Uterus (tissue), 4 donors: ENCODE measurements at places on chromosomes 11 and 22. TPM values are rescaled to one million over a fixed set of nuclear protein-coding genes. Genes with fewer than 3 reads are reported as not detected.

GRCh38 chr11:6587360-6587953, 16.0 kb downstream of the RRP8 start:
- no peak overlapping the region for H3K4me3 ChIP-seq
- no peak overlapping the region for H3K27ac ChIP-seq
- H3K36me3 ChIP-seq, result no peaks in the 10 kb centered on the region
- DNase-seq, result peak; percentile 4
- no peaks in the 10 kb centered on the region for H3K27me3 ChIP-seq

The FOLH1 gene
- total RNA-seq, result 14.6 TPM

- H3K27ac ChIP-seq, result peak overlapping the region; percentile 87
- no peak overlapping the region for H3K4me3 ChIP-seq
- H3K4me1 ChIP-seq, result peaks cover 33% of the 10 kb centered on the region
- DNase-seq, result no peak
- H3K27me3 ChIP-seq, result no peaks in the 10 kb centered on the region
These were observed 124.9 kb downstream of the MRTFA start for GRCh38 chr22:40511604-40512003.

The TLCD5 gene
- total RNA-seq, result 17.1 TPM

DNA sequence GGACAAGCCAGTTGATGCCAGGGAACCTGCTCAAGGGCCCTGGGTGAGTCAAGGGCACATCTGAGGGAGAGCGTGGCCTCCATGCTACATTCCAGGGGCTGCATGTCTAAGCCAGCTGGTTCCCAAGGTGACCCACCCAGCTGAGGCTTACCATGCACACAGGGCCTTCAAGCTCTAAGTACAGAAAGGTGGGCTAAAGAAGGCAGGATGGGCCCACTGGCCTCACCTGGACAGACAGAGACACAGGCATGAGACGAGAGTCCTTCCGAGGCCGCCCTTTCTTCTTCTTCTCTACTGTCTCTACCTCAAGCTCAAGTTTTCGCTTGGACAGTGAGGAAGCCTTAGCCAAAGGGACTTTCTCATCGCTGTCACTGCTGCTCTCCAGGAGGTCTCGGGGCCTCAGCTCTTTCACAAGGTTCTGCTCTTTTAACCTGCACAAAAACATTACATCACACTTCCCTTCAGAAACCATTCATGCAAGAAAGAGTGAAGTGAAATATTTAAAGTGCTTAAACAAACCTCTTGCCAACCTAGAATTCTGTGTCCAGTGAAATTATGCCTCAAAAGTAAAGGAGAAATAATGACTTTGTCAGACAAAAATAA, 69.9 kb downstream of the HIRA start:
- H3K4me3 ChIP-seq, result no peak overlapping the region
- H3K36me3 ChIP-seq, result no peaks in the 10 kb centered on the region
- no peaks in the 10 kb centered on the region for H3K4me1 ChIP-seq
- H3K27ac ChIP-seq, result no peak overlapping the region

- H3K36me3 ChIP-seq, result no peaks in the 10 kb centered on the region
- no peaks in the 10 kb centered on the region for H3K27me3 ChIP-seq
- no peaks in the 10 kb centered on the region for H3K4me1 ChIP-seq
- H3K4me3 ChIP-seq, result no peak overlapping the region
These were observed 41.5 kb upstream of the MYEOV start for GRCh38 chr11:69252490-69252837.

DNA sequence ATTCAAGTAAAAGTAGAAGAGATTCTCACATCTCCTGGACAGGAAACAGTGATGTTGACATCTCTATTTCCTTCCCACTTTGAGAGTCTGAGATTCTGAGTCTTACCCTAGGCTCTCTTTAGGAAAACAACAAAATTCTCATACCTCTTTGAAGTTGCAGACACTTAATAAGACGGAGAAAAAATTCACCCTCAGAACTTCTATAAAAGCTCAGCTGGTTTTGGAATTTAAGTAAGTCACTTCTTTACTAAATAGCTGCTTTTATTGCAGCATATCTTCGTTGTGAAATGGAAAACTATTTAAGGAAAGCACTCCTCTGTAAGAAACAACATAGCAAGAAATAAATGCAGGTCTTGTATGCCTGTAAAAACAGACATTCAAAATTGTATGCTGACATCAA, 79.1 kb downstream of the MSANTD4 start:
- no peak overlapping the region for H3K27ac ChIP-seq
- no peaks in the 10 kb centered on the region for H3K4me1 ChIP-seq
- no peaks in the 10 kb centered on the region for H3K27me3 ChIP-seq
- DNase-seq, result no peak
- no peak overlapping the region for H3K4me3 ChIP-seq

The TMPRSS5 gene
- total RNA-seq, result not detected

The PLEKHB1 gene
- total RNA-seq, result 7.5 TPM

GRCh38 chr11:117523680-117524079, 196.0 kb downstream of the CEP164 start:
- no peak overlapping the region for H3K4me3 ChIP-seq
- H3K36me3 ChIP-seq, result no peaks in the 10 kb centered on the region
- no peak overlapping the region for H3K27ac ChIP-seq
- no peaks in the 10 kb centered on the region for H3K27me3 ChIP-seq
- DNase-seq, result no peak

DNA sequence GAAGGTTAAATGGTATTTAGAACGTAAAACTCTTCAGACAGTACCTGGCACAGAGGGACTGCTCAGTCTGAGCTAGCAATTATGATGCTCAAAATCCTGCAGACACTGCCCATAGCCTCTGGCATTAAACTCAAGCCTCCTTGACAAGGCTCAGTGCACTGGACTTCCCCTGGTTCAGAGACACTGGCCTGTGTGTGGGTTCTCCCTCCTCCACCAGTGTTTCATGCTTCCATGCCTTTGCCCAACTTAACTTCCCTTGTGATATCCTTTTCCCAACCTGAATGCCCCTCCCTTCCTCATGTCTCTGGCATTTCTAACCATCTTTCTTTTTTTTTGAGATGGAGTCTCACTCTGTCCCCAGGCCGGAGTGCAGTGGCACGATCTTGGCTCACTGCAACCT, 9.1 kb downstream of the LTBP3 start:
- H3K27me3 ChIP-seq, result no peaks in the 10 kb centered on the region
- H3K4me3 ChIP-seq, result no peak overlapping the region
- H3K27ac ChIP-seq, result no peak overlapping the region
- no peak for DNase-seq

The TSKU gene
- 29.7 TPM for total RNA-seq

DNA sequence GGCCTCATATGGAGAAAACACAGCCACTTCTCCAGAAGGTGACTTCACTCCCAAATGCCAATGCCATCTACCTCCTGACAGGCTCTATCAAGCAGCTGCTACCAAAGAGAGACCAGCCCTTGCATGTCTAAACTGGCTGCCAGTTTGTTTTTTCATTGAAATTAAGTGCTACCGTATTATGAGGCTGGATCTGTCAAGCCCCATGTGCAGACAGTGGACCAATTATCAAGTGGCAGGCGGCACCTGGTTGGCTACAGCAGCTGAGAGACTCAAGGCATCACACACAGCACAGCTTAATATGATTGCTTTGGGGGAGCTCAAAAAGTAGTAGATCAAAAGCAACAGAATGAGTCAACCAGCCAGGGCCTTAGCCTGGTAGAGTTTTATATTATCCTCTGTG, 1293.0 kb upstream of the TENM4 start:
- H3K4me1 ChIP-seq, result no peaks in the 10 kb centered on the region
- no peak for DNase-seq
- H3K27me3 ChIP-seq, result no peaks in the 10 kb centered on the region
- no peaks in the 10 kb centered on the region for H3K36me3 ChIP-seq
- no peak overlapping the region for H3K4me3 ChIP-seq

DNA sequence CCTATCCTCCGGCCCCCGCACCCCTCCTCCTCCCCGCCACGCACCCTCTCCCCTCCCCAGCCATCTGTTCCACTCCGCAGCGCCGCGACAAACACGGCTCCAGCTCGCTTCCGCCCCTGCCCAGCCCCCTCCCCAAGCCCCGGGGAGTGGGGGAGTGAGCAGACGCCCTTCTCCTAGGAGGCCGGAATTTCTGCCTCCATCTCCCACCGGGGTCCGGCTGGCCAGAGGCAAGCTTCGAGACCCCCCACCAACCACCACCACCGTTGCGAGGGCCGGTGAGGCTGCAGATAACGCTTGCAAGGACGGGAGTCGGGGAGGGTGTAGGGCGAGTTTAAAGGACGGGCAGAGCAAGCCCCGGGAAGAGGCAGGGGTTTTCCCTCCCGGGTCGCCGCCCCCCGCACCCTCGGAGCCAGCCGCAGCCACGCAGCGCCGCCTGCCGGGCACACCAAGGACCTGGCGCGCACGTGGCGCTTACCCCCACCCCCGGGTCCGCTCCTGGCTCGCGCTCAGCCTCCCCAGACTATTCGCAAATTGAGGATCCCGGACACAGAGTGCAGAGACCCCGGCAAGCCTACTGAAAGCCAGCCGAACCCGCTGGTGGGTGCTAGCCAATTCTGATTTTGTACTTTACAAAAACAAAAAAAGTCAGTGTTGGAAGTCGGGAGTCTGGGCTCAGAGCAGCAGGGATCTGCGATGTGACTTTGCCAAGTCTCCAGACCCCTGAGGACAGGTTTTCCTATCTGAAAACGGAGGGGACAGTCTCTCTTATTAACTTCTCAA, 22.6 kb downstream of the RTN4RL2 start:
- peaks cover 8% of the 10 kb centered on the region for H3K4me1 ChIP-seq
- no peak overlapping the region for H3K27ac ChIP-seq
- H3K27me3 ChIP-seq, result no peaks in the 10 kb centered on the region
- no peak overlapping the region for H3K4me3 ChIP-seq
- DNase-seq, result no peak
- H3K36me3 ChIP-seq, result no peaks in the 10 kb centered on the region

GRCh38 chr11:74403607-74404321, 5.5 kb upstream of the PGM2L1 start:
- no peak overlapping the region for H3K27ac ChIP-seq
- H3K27me3 ChIP-seq, result no peaks in the 10 kb centered on the region
- no peaks in the 10 kb centered on the region for H3K4me1 ChIP-seq
- no peak for DNase-seq

- no peaks in the 10 kb centered on the region for H3K36me3 ChIP-seq
- no peak overlapping the region for H3K4me3 ChIP-seq
- DNase-seq, result no peak
- H3K4me1 ChIP-seq, result no peaks in the 10 kb centered on the region
These were observed 9.2 kb upstream of the POLDIP3 start for GRCh38 chr22:42623756-42624441.

DNA sequence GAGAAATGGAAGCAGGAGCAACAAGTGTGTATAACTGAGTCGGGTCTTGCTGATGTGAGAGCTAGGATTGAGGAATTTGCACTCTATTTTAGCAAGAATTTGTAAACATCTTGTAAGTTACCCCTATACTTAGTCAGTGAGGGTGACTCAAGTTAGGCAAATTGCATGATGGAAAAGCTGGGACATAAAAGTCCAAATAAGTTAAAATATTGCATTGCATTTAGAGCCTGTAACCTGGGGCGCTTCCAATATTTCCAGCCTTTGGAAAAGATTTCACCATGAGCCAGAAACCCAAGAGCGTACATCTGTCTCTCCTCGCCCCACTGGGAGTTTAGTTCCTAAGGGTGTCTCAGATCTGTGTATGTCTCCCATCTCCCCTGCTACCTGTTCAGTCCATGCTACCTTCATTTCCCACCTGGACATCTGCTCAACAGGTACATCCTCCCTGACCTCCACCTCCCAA, 37.0 kb upstream of the ACCSL start:
- DNase-seq, result peak; percentile 60
- no peaks in the 10 kb centered on the region for H3K36me3 ChIP-seq
- H3K4me1 ChIP-seq, result peaks cover 4% of the 10 kb centered on the region
- peak overlapping the region; percentile 74 for H3K27ac ChIP-seq
- no peaks in the 10 kb centered on the region for H3K27me3 ChIP-seq

The CTSF gene
- 88.1 TPM for total RNA-seq

- H3K4me1 ChIP-seq, result peaks cover 24% of the 10 kb centered on the region
- H3K36me3 ChIP-seq, result no peaks in the 10 kb centered on the region
- DNase-seq, result peak; percentile 57
- peak overlapping the region; percentile 88 for H3K27ac ChIP-seq
These were observed 50.1 kb downstream of the FBLN1 start for GRCh38 chr22:45552580-45553350.

- no peaks in the 10 kb centered on the region for H3K27me3 ChIP-seq
- H3K36me3 ChIP-seq, result no peaks in the 10 kb centered on the region
- H3K4me1 ChIP-seq, result no peaks in the 10 kb centered on the region
These were observed 269.0 kb downstream of the FAM76B start for GRCh38 chr11:95520369-95521132.

GRCh38 chr11:73322382-73323306, 14.6 kb downstream of the ARHGEF17 start:
- H3K27me3 ChIP-seq, result no peaks in the 10 kb centered on the region
- H3K36me3 ChIP-seq, result no peaks in the 10 kb centered on the region
- H3K4me3 ChIP-seq, result no peak overlapping the region
- H3K27ac ChIP-seq, result peak overlapping the region; percentile 93
- H3K4me1 ChIP-seq, result peaks cover 35% of the 10 kb centered on the region
- DNase-seq, result peak; percentile 69

The FXYD6 gene
- 103 TPM for total RNA-seq

- no peaks in the 10 kb centered on the region for H3K27me3 ChIP-seq
- DNase-seq, result no peak
- H3K4me1 ChIP-seq, result no peaks in the 10 kb centered on the region
- no peak overlapping the region for H3K27ac ChIP-seq
- H3K36me3 ChIP-seq, result no peaks in the 10 kb centered on the region
These were observed 2.2 kb downstream of the PLEKHB1 start for GRCh38 chr11:73648571-73649046.

- no peak overlapping the region for H3K4me3 ChIP-seq
- H3K4me1 ChIP-seq, result no peaks in the 10 kb centered on the region
- H3K36me3 ChIP-seq, result no peaks in the 10 kb centered on the region
These were observed 87.9 kb downstream of the INSC start for GRCh38 chr11:15202626-15203025.

DNA sequence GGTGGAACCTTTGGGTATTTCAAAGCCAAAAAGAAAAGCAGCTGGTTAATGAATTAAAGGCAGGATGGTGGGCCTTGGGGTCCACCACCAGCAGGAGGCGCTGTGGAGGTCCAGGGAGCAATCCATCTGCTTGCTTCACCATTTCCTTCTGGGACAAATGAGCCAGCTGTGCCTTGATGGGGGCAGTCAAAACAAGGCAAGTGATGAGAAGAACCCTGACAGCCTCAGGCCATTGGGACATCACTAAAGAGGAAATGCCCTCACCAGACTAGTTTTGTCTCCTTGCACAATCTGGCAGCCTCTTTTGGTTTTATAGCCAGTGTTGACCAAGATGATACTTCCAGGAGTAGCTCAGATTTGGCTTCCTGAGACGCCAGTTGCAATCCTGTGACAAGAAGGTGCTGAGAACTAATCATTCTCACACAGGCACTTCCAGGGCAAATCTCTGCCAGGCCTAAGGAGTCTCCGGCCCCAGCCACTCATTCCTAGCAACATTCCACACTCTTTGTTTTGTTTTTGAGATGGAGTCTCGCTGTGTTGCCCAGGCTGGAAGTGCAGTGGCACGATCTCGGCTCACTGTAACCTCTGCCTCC, 38.2 kb upstream of the WEE1 start:
- H3K4me1 ChIP-seq, result peaks cover 6% of the 10 kb centered on the region
- H3K4me3 ChIP-seq, result no peak overlapping the region
- peak; percentile 56 for DNase-seq
- no peaks in the 10 kb centered on the region for H3K27me3 ChIP-seq
